Mesothelial cell of epicardium (in vitro differentiated cells): ENCODE measurements at places on chromosomes 1 and 21.

DNA sequence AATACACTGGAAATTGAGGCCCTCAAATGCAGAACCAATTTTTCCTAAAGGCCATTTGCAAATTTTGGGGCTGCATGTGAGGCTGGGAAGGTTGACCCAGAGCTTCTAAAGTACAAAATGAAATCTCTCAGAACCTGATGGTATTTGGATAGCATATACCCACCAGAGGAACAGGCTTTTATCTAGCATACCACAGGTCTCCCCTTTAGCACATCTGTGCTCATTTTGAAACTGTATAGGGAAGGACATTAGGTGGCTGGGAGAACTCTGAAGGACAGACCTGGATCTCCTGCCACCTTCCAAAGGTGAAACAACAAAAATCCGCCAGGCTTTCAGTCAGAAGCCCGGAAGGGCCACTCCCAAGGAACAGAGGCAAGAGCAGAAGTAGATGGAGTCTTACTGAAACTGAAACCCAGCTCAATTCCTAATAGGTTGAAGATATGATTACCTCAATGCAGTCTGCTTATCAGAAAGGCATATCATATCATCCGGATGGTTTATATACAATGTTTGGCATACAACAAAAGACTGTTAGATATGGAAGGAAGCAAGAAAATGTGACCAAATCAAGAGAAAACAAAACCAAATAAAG lies 11.6 kb downstream of the CD55 start:
- no peak for DNase-seq

DNA sequence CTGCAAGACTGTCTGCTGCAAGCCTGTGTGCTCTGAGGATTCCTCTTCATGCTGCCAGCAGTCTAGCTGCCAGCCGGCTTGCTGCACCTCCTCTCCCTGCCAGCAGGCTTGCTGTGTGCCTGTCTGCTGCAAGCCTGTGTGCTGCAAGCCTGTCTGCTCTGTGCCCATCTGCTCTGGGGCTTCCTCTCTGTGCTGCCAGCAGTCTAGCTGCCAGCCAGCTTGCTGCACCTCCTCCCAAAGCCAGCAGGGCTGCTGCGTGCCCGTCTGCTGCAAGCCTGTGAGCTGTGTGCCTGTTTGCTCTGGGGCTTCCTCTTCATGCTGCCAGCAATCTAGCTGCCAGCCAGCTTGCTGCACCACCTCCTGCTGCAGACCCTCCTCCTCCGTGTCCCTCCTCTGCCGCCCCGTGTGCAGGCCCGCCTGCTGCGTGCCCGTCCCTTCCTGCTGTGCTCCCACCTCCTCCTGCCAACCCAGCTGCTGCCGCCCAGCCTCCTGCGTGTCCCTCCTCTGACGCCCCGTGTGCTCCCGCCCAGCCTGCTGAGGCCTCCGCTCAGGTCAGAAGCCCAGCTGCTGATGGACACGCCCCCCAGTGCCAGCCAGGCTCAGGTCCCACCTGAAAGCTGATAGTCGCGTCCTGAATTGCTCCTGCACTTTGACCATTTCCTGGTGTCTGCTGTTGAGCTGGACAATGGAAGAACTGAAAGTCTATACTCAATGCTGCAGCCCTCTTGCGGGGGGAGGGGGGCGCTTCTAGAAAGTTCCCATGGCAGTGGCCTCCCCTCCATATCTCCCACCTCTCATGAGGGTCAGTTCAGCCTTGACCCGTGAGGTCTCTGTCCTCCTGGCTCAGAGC lies 1.2 kb downstream of the KRTAP10-4 start:
- DNase-seq = no peak

DNA sequence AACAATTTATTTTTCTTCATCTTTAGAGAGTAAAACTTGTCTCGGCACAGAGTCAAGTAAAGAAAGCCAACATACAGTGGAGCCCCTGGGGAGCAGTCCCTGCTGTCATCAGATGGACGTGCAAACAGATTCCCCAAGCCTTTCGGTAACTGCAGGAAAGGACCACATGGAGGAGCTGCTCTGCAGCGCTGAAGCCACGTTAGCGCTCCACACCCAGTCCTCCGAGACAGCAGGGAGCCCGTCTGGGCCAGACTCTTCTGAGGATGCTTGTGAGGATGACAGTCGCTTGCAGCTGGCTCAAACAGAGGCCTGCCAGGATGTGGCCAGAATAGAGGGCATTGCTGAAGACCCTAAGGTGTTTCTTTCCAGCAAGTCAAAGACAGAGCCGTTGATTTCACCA lies 77.1 kb upstream of the SCCPDH start:
- no peak for DNase-seq

DNA sequence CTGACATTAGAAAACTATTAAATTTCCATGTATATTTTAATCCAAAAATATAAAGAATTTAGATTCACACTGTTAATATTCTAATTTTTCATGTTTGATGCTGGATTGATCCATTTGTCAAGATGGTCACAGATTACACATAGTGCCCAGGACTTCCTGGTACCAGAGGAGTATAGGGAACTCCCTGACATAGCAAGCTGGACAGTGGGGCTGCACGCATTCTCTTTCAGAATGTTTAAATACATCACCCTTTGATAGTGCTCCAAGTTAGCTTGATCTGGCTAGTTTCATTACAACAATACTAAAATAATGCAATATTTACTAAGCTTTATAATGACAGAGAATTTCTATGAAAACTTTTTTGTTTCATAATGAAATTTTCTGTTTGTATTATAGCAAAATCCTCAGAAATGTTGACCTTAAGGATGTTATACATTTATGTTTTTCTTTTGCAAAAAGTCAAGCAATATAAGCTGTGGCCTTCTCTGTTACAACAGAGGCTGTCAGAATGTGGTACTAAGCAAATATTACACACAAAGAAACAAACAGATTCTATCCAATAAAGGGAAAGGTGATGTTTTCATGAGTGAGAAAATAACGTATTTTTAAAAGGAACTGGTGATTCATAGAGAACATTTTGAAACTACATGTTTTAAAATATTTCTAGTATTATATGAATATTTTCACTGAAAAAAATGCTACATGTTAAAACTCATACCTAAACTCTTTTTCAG lies 84.7 kb downstream of the SLC35F3 start:
- no peak for DNase-seq

DNA sequence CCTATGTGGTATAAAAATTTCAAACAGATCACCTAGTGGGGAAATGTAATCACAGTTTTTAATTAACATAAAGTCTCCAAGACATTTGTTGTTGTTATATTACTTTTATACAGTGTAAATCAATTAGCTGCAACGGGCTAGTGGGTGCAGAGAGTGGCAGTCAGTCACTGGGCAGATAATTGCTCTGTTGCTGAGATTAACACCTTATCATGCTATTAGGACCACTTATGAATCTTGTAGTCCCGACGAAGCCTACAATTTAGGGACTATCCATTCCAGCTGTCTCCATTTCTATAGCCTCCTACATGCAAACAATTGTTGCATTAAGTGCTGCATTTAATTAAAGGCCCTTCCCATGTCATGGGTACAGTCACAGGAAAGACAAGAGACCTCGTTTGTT lies 158.9 kb upstream of the PROX1 start:
- DNase-seq = no peak

DNA sequence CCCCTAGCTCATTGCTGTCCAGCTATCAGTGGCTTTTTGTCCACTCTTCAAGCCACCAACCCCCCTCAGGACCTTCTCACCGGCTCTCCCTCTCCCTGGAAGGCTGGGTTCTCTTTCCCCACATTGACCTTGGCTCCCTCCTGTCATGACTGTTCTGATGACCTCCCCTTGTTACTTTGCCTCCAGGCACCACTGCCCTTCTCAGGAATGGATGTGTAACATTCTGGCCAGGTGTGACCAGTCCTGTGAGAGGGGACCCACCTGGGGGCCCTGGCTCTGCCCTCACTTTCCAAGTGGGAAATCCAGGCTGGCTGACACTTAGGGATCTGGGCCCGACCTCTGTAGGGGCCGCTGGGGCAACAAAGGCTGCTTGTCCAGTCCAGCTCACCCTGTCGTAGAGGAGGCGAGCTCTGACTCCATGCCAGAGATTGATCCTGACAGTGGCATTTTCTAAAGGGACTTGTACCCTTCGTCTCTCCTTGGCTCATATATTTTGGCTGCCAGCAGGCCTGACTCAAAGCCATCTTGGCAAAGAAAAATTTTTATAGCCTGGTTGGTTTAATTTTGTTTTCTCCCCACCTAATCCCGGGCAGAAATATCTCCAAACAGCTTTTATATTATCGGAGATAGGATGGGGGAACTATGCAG lies 37.9 kb upstream of the USP24 start:
- DNase-seq = no peak

GRCh38 chr21:27954543-27955165 lies 987.8 kb upstream of the ADAMTS5 start:
- no peak for DNase-seq

GRCh38 chr1:24322470-24323177 lies 3.5 kb downstream of the GRHL3 start:
- no peak for DNase-seq

- no peak for DNase-seq
These were observed 32.9 kb downstream of the DUSP10 start for GRCh38 chr1:221708987-221709386.

DNA sequence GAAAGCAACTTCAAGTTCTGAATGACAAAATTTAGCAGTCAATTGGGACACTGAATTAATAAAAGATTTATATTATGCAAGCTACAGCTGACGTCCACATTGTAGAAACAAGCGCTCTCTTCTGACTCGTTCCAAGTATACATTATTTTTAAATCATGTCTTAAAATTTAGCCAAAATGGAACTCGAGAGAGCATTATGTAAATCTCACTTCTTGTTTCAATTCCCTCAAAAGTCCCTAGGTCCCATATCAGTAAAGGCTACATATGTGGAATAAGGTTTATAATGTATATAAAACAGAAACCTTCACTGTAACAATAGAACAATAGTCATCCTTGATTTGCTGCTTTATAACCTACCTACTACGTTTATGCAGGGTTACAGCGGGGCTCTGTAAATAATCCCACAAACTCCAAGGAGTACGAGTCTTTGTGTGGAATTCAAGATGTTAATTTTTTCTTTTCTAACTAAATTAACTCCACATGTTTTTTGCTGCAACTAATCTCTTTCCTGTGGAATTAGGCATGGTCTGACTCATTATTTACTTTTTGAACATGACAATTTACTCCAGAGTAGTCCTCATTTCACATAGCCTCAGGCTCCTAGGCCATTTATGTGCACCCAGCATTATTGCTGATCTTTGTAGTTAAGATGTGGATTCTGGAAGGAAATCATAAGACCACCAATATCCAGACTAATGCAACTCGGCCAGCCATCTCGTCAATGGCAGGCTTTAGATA lies 785.1 kb downstream of the LTN1 start:
- no peak for DNase-seq

DNA sequence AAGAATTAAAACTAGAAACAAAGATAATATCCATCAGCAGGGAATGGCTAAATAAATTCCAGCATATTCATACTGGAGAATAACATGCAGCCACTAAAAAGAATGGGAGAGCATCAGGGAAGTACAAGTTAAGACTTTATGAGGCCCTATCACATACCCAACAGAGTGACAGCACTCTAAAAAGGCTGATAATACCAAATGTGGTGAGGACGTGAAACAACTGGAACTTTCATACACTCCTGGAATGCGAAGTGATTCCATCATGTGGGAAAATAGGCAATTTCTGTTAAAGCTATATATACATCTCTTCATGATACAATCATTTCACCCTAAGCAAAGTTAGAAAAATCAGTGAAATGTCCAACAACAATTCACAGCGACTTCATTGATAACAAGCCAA lies 42.6 kb downstream of the COL6A1 start:
- no peak for DNase-seq

DNA sequence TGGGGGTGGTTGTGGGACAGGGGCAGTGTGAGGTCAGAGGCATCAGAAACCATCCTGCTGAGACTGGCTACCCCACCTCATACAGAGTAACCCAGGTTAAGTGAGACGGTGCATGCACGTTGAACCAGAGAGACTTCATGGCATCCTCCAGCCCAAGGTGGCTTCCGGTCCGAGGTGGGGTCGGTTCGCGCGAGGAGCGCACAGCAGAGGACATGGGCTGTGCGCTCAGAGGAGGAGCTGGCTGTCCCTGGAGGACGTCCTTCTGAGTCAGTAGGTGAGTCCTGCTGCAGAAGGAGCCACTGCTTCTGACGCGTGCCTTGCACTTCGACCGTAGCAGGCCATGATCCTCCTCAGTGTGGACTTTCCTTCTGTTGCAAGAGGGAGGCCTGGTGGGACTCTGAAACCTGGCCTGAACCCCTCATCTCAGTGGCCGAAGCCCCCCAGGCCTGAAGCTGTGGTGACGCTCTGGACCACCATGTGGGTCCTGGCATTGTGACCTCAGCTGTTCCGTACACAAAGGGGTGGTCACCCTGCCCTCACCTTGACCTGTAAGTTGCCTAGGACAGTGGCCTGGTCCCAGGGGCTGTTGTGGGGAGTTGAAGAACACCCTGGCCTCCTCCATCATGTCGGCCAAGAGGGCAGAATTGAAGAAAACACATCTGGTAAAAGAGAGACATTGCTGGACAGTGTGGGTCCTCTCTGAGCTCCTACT lies at the start of gene TEX35:
Gene TEX35, plus strand, starts transcription at position 544 of the 712 bp plus-strand sequence. Its CDS starts 80 bp downstream, at position 624.
- no peak for DNase-seq

DNA sequence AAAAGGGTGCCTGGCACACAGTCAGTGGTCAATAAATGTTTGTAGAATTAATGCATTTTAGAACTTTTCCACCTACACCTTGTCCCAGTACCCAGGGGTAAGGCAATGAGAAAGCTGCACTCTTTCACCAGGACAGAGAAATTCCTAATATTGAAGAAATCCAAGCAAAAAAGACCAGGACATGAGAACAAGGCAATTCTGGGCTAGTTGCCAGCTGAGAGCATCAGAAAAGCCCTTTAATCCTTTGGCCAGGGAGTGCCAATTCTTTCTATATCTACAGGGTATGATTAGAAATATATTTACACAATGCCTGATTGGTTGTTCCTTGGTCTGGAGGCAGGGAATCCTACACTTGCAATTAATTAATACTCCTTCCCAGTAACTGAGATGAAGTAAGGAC lies 492.4 kb upstream of the NFIA start:
- DNase-seq = no peak

DNA sequence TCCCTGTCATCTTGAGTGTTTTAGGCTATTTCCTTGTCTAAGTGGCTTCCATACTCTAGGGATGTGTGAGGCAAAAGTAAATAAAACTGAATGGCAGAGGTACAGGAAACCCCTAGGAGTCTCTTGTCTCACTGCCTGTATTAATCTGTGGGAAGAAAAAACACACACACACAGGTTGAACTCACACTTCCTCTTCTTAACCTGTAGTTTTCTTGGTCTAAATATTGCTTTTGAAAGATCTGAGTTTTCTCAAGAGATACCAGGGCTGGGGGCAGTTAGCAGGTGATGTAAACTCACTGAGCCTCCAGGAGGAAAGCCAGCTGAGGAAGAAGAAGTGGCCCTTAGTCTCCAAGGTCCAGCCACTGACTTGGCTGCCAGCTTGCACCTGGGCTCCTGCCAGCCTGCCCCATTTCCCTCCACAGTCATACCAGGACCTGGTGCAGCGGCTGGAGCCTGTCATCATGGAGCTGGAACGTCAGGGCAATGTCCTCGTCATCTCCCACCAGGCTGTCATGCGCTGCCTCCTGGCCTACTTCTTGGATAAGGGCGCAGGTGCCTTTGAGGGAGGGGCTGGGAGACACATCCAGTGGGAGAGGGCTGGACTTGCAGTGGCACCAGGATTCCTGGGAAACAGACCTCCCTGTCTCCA lies 16.9 kb downstream of the PFKFB2 start:
- no peak for DNase-seq
